ENCODE measurements at places on chromosomes 1 and 21. TPM values are rescaled to one million over a fixed set of nuclear protein-coding genes. Genes with fewer than 3 reads are reported as not detected.

GRCh38 chr1:100266741-100267140 is 725 bp downstream of the RTCA start:
- DNase-seq: no peak

DNA sequence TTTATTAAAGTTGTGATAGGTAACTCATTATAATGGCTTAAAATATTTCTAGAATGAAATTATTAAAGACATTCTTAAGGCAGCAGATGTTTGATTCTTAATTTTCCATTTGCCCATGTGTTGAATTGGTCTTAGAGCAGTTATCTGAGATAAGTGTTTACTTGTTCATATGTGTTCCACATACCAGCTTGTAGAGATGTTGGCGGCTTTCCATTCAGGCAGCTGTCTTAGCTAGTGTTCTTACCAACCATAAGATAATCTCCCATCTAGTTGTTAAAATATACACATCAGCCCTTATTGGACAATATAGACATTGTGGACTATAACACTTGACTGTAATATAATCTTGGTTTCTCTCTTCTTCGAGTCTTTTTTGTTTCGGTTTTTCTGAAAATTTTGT is 1372.9 kb upstream of the ADGRL2 start:
- no peak for DNase-seq

- DNase-seq: no peak
Observed at GRCh38 chr1:173714441-173714758, 381 bp upstream of the KLHL20 start.

DNA sequence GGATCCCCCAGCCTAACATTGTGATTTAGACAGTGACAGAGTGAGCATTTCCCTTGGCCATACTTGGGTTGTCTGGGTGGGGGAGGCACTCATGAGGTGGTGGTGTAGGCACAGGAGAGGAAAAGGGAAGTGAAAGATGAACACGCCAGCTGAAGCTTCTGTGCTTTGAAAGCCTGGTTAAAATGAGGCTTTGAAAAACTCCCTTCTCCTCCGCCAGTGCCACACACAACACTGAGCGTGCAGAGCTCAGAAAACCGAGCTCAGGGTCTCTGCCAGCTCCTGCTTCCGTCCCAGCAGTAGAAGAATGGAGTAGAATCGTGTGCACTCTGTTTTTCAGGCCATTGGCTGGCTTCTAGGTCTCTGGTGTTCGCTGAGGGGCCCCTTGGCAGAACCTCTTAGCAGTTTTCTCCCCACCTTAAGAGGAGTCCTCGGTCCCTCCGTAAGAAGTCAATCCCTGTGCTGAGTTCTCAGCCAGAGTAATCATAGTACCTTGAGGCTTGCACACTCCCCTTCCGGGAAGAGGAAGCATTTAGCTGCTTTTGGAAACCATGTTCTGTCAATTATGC is 12.9 kb downstream of the PLEKHM2 start:
- no peak for DNase-seq

DNA sequence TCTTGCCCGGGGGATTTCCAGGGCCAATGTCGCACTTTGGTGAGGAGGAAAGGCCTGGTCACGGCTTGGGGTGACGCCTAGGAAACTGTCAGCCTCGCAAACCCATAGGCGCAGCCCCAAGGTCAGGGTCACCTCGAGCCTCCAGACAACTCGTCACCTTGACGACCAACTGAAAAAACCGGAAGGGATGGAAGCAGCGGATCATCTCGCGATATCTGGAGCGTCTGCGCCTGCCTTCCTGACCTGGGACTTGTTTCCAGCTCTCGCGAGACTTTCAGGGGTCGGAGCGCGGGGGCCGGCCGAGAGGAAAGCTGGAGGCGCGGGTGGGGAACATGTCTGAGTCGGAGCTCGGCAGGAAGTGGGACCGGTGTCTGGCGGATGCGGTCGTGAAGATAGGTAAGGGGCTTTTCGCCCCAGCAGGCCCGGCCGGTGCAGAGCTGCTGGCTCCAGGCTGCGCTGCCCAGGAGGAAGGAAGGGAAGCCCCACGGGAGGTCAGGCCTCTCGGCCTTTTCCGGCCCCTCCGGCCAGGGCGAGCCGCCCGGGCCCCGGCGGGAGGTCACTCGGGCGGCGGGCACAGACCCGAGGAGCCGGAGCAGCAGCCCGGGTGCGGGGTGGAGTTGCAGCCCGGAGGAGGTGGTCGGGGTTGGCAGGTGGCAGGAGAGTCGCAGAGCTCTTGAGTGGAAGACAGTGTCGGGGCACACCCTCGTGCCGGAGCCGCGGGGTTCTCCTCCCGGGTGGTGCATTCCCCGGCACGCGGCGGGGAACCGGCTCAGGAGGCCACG is 47.2 kb upstream of the NBL1 start:
- peak; percentile 97 for DNase-seq

TINAGL1 gene
- total RNA-seq: not detected

DNA sequence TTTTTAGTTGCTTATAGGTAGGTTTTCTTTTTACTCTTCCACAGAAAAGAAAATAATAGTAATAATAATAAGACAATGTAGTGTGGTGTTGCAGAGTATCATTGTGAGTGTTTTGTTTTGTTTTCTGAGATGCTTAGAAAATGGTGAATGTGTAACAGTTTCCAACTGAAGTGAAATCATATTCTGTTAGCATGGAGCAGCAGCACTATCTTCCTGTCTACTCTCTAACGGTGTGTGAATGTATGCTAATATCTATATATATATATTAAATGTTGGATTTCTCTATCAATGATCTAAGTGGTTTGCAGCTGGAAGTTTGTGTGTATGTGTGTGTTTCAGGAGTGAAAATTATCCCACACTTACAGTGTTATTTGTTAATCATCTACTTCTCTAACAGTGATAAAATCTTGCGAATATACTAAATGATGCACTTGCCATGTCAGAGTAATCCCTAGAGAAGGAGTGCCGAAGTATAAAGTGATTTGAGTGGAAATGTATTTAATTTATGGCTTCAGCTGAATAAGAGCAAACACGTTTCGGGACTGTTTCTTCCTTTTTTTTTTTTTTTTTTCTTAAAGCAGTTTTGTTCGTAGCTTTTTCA is 377 bp downstream of the SAMD13 start:
- no peak for DNase-seq

DNA sequence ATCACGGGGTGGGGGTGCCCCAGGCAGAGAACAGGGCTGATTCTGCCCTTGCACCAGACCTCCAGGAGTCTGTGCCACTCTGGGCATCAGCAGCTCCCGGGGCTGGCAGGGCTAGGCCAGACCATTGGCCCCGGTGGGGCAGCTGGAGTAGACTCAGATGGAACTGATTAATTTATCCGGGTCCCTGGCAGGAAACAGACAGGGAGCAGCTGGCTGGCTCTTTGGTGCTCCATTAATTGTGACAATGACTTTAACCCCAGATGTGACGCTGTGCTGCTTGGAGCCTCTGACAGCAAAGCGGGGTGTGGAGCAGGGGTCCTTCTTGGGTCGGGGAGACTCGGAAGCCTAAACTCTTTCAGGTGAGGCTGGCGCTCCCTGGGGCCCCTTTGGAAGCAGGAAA is 9.5 kb downstream of the EPHA8 start:
- no peak for DNase-seq

DNA sequence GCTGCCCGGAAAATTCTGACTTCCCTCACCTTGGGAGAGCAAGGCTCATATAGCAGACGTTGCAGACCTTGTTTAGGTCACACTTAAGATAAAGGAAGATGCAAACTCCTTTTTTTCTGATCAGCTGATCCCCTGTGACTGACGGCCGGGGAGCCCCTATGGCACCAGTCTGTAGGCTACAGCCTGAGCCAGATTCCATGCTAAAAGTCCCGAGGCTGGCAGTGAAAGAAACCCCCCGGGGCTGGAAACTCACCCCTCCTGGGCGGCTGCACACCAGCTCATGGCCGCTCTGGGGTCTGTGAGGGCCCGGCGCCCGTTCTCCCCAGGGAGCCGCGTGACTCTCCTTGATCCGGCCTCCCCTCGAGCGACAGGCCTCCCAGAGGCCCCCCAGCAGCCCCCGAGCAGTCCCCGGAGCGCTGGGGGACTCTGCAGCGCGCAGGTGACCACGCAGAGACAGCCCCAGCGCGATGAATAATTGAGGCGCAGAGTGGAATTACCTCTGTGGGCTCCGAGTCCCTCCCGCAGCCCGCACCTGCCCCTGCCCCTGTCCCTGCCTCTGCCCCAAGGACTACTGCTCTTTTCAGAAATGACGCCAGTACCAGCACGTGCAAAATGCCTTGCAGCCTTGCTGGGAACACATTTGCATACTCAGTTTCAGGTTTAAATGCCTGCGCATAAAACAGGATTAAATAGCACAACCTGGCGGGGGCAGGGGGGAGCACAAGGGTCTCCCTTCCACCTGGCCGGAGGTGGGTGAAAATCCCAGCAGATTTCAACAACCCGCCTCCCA is 62.6 kb upstream of the CLDN14 start:
- DNase-seq: no peak

- no peak for DNase-seq
Observed at GRCh38 chr1:154446292-154446691, 41.1 kb downstream of the IL6R start.

- DNase-seq: no peak
Observed at GRCh38 chr21:41317063-41317392, 427 bp downstream of the FAM3B start.

HES4 gene
- total RNA-seq: 10.5 TPM

- no peak for DNase-seq
Observed at GRCh38 chr1:209839875-209840546, 12.2 kb downstream of the UTP25 start.

- DNase-seq: no peak
Observed at GRCh38 chr1:149848340-149849110, 50.8 kb upstream of the BOLA1 start.
